Fibroblast of the aortic adventitia (primary cell): ENCODE measurements at places on chromosomes 1 and 21. TPM values are rescaled to one million over a fixed set of nuclear protein-coding genes. Genes with fewer than 3 reads are reported as not detected.

S100A2 gene
- total RNA-seq = 3.3 TPM in 1 of 2 replicates, not detected in the other

RIMS3 gene
- 0.36 and 0.57 TPM in 2 replicates for total RNA-seq

DTL gene
- total RNA-seq = 1.5 and 47.7 TPM in 2 replicates

GRCh38 chr1:116724765-116725375 lies 29.4 kb upstream of the CD2 start:
- DNase-seq = peak; percentile 70

DNA sequence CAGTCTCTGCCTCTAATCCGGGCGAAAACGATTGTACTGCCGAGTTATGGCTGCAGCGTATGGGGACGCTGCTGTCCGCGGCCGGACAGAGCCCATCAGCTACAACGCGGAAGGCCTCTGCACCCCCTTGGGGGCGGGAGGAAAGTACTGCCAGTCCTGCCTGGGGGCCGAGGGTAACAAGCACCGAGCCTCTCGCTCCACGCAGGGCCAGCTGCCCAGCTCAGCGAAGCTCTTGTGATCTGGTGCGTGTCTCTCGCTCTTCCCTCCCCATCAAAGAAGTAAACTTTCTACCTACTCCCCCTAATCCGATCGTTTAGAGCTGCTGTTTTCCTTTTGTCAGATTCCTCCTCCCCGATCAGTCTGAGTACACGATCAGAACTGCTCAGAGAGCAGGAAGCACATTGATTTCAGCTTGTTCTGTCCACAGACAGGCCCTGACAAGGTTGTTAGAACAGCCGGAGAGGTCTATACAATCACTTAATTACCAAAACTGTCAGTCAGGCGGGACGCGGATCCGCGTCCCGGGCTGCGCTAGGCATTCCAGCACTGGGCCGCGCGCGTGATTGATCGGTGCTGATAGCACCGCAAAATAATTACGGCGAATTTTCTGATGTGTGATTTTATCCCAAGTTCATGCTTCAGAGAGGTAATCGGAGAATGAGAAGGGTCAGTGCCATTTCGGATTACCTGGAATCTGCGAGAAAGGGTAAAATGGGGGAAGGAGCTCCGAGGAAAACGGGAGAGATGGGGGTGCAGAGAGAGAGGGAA lies 8.7 kb upstream of the BARHL2 start:
- DNase-seq = peak; percentile 13

GRCh38 chr1:212486619-212486975 lies 53.9 kb downstream of the NENF start:
- no peak for DNase-seq

DNA sequence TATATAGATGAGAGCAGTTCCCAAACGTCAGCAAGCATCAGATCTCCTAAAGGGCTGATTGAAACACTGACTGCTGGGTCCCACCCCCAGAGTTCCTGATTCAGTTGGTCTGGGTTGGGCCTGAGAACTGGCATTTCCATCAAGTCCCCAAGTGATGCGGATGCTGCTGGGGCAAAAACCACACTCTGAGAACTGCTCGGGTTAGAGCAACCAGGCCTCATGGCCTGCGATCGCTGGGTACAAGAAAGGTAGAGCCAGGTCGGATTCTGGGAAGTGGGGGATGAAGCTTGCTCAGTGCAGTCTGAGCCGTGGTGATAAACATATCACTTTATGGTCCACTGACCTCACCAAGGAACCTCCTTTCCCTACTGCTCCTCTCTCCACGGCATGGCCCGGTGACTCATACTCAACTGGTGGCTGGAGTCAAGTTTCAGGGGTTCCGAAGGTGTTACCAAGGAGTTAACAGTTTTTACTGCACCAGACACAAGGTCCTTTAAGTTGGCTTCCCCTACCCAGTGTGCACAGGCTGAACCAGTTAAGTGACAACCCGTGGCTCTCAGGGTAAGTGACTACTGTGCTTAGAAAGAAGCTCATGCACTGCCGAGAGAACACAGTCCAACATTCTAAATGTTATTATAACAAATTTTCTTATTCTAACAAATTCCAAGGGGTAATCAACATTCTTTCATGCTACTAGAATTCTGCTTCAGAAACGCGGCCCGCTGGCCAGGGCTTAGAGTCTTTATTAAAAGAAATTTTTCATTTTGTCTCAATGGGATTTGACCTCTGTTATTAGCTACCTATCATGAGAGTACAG lies 153.5 kb downstream of the TGFBR3 start:
- DNase-seq = peak; percentile 63

DNA sequence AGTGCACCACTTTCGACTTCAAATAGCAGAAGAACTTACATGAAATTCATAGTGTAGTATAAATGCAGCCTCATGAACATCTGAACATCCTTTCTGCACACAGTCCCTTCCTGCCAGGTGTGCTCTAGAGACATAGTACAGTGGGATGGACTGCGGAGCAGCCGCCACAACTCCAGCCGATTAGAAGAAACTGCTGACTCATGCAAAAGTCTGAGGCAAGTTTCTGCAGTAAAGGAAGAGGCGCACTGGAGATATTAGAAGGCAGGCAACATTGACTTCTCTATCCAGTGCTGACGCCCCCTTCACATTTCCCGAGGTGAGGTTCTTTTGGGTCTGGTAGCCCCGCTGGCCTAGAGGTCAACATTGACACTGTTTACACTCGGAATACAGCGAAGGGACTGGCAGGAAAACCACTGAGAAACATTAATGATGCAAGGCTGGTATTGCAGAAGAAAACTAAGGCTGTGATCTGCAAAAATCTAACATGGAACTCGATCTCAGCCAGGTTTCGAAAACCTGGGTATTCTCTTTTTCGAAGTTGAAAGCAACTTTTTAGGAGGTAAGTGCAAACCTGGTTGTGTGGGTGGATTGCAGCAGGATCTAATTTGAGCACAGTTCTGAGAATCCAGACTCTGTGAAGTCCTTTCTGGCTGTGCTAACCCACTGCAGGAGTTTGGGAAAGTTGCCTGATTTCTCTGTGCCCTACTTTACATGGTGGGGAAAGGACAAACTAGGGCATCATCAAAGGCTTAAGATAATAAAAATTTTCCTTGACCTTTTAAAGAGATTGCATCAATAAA lies 90.7 kb downstream of the CDC7 start:
- no peak for DNase-seq

GRCh38 chr21:17987382-17988101 lies 168.4 kb upstream of the C21orf91 start:
- DNase-seq = no peak

- no peak for DNase-seq
Measured at GRCh38 chr1:234884701-234885100, 243.9 kb downstream of the TOMM20 start.

DNA sequence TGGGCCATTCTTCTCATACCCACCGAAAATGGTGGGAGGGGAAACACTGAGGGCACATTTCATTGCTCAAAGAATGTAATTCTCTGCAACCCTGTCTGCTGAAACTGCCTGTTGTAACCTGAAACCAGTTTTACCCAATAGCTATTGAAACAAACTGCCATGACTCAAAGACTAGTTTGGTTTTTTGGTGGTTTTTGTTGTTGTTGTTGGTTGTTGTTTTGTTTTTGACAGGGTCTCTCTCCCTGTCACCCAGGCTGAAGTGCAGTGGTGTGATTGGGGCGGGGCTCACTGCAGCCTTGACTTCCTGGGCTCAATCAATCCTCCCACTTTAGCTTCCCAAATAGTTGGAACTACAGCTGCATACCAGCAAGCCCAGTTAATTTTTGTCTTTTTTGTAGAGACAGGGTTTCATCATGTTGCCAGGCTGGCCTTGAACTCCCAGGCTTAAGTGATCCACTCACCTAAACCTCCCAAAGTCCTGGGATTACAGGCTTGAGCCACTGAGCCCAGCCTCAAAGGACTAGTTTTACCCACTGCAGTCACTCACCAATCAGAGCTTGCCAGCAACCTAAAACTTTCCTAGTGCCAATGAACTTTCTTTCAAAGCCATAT lies 2.1 kb upstream of the IPP start:
- DNase-seq = peak; percentile 37
